ENCODE measurements at places on chromosomes 6 and 20.

GRCh38 chr6:90947184-90948064, 360.6 kb upstream of the MAP3K7 start:
- no peak for DNase-seq

- no peak for DNase-seq
These were observed 131.1 kb downstream of the PXDC1 start for GRCh38 chr6:3620389-3620788.

GRCh38 chr6:81166770-81167169, 585.7 kb downstream of the TENT5A start:
- no peak for DNase-seq

- DNase-seq, result no peak
These were observed 19.6 kb upstream of the CCR6 start for GRCh38 chr6:167103041-167103891.

GRCh38 chr6:81126150-81126549, 626.3 kb downstream of the TENT5A start:
- DNase-seq, result no peak

- DNase-seq, result no peak
These were observed 208.0 kb upstream of the EXOC2 start for GRCh38 chr6:900716-901605.

DNA sequence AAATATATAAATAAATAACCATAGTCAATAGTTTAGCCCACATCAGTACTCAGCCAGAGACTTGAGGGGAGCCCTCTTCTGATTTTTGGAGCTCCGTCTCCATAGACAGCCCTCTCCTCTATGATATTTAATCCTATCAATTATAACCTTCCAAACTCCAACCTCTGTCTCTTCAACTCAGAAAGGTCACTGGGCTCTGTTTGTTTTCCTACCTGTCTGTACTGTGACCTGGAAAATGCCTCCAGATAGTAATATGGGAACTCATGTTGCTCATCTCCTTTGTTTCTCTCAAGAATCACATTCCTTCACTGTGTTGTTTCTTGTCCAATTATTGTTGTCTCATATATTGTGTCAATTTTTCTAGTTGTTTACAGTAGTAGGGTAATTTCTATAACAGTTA, 409.7 kb downstream of the CDKAL1 start:
- no peak for DNase-seq

DNA sequence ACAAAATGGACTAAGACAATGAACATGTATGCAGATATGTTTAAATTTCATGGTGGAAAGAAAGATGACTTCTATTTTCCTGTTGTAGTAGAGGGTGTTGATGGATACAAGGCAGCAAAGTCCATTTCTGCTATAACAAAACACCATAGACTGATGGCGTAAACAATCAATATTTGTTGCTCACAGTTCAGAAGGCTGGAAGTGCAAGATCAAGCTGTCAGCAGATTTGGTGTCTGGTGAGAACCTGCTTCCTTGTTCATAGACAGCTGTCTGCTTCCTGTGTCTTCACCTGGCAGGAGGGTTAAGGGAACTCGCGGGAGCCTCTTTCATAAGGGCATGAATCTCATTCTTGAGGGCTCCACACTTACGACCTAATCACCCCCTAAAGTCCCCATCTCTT, 83.0 kb upstream of the ELOVL5 start:
- DNase-seq, result no peak

- DNase-seq, result no peak
These were observed 113.1 kb downstream of the SULF2 start for GRCh38 chr20:47672166-47672565.

DNA sequence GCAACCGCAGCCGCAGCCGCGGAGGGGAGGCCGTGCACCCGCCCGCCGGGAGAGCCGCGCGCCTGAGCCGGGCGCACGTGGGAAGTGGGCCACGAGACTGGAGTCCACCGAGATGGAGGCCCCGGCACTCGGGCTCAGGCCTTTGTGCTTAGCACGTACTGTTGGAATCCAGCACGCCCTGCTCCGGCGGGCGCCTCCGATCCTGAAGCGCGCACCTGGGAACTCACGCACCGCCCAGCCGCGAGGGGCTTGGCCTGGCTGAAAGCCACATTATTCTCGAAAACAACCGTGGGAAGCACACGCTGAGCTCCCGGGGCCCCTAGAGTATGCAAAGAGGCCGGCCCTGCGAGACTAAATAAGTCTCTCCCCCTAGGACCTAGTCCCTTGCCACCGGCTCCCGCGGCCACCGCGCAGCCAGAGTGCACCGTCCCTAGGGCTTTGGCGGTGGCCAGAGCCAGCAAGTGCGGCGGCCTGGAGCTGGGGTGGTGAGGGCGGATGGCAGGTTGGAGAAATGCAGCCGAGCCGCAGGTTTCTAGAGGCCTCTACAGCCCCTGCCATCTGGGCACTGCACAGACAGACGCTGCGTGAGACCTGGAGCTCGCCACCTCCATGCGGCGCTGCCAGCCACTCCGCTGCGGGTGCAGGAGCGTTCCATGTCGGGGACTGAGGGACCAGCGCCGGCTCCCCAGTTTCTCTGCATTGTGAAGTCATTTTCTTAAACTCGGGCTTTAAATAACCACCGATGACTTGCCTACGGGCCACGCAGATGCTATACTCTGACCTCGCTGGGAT, 42.0 kb upstream of the LY86 start:
- DNase-seq, result no peak

- no peak for DNase-seq
These were observed 580.3 kb upstream of the ADGRB3 start for GRCh38 chr6:68054756-68055155.

GRCh38 chr6:163288915-163289314, 125.6 kb upstream of the QKI start:
- DNase-seq, result no peak

GRCh38 chr6:80196906-80197305, 90.4 kb downstream of the BCKDHB start:
- no peak for DNase-seq

- DNase-seq, result no peak
These were observed 911.8 kb downstream of the EPHA7 start for GRCh38 chr6:92507552-92507951.

GRCh38 chr6:170185175-170185978, 105.5 kb downstream of the DLL1 start:
- DNase-seq, result no peak

DNA sequence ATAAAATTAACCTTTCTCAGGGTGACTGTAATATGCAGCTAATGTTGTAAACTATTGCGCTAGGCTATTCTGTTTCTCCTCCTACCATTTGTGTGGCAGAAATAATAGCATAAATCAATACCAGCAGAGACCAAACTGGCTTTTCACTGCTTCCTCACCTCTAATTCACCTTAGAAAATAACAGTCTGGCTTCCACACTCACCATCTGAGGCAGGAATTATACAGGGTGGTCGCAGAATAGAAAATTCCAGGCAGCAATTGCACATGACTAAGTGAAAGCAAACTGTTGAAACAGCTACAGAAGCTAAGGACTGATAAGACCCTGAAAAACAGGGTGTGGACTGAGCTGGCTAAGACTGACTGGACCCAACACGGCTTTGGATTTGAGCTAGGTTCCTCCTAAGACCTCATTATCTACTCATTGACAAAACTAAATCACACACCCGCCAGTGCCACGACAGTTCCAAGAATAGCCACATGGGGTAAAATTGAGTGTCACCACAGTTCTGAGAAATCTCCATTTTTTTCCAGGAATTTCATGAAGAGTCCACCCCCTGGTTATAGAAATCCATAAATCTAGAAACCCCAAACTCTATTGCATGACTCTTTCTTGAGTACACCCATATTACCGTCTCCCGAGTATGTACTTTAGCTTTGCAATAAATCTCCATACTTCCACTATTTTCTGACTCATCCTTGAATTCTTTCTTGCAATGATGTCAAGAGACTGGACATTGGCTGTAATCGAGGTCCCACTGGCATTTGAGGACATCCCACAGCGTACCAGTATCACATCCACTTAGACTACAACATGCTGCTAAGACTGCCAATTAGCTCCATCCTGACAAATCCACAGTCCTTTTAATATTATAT, 60.9 kb upstream of the KCNQ5 start:
- DNase-seq, result no peak

DNA sequence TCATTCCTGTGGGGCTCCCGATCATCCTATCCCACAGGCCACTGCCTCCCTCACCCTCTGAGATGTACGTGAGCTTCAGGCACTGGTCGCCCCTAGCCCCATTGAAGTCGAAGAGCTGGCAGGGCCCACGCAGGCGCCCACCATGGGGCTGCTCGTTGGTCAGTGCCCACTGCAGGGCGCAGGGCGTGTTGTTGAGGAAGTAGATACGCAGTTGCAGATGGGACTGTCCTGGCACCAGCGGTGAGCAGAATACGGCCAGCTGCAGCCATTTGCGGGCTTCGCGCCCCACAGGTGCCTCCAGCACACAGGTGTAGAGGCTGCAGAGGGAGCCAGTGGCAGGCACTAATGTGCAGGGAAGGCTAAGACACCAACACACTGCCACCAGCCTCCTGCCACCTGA, 6.2 kb downstream of the UNC5CL start:
- DNase-seq, result no peak

GRCh38 chr6:85419046-85419759, 30.7 kb upstream of the NT5E start:
- no peak for DNase-seq

DNA sequence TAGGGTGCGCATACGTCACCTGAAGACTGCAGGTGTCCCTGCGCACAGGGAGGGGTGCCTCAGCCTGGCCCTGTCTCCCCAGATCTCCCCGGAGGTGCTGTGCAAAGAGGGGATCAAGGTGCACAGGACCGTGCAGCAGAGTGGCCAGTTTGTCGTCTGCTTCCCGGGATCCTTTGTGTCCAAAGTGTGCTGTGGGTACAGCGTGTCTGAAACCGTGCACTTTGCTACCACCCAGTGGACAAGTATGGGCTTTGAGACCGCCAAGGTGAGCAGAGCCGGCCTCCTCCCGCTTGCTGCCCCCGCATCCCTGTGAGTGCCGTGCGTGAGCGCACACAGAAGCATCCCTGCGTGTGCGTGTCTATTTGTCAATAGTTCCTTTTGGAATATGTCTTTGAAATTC, 150.7 kb downstream of the DTNBP1 start:
- no peak for DNase-seq

- no peak for DNase-seq
These were observed 2.9 kb upstream of the PPDPF start for GRCh38 chr20:63517376-63518309.

GRCh38 chr20:5135363-5136012, 8.7 kb downstream of the CDS2 start:
- DNase-seq, result no peak

GRCh38 chr20:19112828-19113227, 99.6 kb upstream of the SLC24A3 start:
- DNase-seq, result no peak

DNA sequence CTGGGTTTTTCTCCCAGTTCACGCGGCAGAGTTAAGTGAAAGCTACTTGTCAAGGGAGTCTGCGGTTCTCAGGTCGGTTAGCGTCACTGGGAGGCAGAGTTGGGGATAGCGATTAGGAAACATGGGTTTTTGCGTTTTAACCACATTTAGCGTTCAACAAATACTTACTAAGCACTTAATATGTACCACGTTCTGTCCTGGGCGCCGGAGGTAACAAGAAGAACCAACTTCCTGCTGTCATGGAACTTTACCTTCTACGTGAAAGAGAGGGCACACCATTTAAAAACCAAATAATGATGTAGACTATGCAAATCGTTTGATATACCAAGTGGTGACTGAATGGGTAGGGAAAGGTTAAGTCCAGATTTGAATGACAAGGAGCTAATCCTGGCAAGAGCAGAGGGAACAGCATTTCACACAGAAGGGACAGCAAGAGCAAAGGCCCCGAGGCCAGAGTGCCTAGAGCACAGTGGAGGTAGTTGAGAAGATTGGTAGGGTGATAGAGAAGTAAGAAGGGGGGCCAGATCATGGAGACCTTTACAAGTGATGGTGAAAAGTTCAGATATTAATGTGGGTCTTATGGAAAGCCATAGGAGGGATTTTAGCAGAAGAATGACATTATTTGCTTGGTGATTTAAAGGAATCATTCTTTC, 744 bp downstream of the RIOK1 start:
- DNase-seq, result no peak

DNA sequence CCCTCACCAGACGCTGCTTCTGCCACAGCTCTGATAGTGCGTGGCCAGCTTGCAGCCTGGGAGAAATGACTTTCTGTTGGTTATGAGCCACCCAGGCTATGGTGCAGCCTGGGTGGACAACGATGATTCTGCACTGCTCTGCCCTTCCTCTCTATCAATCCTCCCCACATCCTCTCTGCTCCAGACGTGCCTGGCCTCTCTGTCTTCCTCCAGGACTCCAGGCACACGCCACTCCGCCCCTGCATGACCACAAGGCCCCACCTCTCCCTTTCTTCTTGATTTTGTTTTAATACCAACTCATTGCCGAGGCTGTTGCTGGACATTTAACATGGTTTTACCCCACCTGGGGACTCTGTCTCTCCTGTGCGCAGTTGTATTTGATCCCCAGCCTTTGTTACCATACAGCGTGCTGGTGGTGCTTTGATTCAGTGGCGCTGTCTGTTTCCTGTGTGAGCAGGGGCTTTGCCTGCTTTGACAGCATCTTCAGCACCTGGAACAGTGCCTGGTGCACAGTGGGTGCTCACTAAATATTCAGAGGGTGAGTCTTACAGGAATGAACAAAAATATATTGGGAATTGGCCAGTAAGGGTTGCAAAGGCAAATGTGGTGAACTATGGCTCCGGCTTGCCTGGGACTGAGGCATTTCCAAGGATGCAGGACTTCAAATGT, 280.9 kb downstream of the CDH26 start:
- no peak for DNase-seq

DNA sequence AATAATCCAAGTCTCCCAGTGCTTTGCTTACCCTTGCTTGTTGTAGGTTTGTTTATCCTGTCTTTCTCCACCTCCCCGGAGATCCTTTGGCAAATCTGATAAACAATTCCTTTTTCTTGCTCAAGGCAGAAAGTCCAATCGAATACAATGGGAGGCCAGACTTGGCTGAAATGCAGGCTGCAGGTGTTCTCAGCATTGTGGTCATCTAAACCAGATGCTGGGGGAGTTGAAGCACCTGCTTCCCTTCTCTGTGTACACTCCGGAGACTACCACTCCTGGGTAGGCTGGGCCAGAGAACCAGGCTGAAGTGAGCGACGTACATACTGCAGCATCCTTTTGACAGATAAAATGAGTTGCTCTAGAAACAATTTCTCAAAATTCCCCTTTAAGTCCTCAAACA, 82.6 kb upstream of the PREP start:
- no peak for DNase-seq

DNA sequence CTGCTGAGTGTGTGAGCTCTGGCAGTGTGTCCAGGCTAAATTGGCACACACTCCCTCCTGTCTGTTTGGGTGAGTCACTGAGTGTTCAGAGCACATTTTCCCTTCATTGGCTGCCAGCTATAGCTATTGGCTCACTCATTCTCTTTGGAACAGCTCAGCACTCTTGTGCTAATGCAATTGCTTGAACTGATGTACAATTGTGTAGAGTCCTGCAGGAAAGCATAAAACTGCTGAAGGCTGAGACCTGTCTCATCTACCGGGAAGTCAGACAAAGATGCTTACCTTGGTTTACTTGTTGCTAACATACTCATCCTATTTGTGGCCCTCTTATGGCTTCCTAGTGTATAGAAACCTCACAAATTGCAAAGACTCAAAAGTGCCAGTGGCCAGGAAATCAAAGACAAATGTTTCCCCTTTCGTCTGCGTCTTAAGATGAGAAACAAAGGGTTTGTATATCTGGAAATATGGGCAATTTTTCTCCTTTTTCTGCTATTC, 351.0 kb downstream of the BCKDHB start:
- no peak for DNase-seq
